ENCODE measurements at places on chromosomes 11 and 22.
A peak's percentile ranks its signal among the peaks of the same experiment; 100 is the strongest.

DNA sequence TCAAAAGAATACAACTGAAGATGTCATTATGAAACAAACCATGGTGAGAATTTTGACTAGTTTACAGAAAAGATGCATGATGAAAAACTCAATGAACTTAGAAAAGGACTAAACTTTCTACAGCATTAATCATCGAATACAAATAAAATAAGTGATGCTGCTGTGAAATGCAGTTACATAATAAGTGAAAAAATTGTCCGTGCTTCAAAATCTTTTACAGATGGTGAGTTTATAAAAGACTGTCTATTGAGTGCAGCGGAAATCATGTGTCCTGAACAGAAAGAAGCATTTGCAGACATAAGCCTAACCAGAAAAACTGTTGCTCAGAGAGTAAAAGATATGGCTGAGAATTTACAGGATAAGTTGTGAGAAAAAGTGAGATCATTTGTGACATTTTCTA, 33.8 kb downstream of the NEAT1 start:
- no peak for DNase-seq

- no peak for DNase-seq
Observed at GRCh38 chr11:72867970-72868369, 53.8 kb downstream of the ATG16L2 start.

GRCh38 chr22:36755316-36755715, 20.6 kb downstream of the IFT27 start:
- DNase-seq: no peak

- DNase-seq: peak; percentile 37
Observed at GRCh38 chr11:6635082-6635932, 16.1 kb upstream of the TPP1 start.

DNA sequence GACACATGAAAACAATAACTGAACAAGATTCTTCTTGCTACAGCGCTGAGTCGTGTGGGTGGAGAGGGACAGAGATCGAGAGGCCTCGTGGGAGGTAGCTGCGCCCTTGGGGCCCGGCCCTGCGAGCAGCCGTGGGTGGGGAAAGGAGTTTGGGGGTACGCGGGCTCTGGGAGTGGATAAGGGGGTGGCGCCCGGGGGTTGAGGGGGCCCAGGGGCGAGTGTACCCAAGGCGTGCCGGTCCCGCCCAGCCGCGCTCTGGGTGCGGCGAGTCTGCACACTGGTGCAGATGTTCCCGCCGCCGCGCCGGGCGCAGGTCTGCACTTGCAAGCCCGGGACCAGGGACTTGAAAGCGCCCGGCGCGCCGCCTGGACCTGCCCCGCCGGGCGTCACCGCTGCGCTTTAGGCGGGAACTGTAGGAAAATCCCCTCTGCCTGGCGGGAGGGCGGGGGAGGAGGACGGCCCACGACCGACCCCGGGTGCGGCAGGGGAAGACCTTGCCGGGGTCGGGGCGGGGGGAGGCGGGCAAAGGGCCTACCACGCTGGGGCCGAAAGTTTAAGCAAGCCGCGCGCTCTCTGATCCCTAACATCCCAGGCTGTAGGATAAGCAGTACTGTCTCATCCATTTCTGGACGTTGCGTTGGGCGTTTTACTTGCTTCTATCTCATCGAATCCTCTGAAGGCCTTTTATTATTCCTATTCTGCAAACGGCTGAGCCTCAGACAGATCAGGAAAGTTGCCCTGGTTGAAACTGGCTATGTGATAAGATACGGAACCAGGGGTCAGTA, 1.4 kb upstream of the KREMEN1 start:
- DNase-seq: no peak

- no peak for DNase-seq
Observed at GRCh38 chr22:17222503-17222902, 3.3 kb upstream of the ADA2 start.

GRCh38 chr11:65125197-65126056, 3.3 kb downstream of the MRPL49 start:
- no peak for DNase-seq
